ENCODE measurements at places on chromosomes 11 and 22.

DNA sequence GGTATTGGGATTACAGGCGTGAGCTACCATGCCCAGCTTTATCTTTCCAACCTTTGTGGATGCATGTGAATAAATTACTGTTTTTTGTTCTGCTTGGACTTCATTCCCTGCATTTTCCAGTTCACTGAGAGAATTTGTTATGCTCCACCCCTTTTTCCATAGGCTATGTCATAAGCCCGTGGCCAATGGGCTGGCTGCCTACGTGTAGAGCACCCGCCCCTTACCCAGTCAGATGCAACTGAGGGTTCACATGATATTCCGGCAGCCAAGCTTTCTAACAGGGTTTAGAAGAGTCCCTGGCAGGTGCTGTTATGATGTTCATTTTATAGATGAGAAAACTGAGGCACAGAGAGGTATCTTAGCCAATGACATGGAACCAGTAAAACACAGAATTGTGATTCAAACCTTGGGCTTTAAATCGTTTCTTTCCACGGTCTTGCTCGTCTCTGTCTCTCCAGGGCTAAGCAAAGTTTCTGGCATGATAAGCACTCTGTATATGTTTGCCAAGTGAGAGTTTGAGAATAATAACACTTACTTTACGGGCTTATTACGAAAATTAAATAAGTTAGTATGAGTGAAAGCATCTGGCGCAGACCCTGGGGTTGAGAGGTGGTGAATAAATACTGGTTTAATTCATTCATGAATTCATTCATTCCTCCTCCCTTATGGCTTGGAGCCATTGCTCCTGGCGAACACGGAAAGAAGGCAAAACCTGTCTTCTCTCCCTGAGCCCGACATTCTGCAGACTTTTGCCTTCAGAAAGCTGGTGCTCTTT is 42.4 kb upstream of the RASD2 start:
- no peak for DNase-seq

DNA sequence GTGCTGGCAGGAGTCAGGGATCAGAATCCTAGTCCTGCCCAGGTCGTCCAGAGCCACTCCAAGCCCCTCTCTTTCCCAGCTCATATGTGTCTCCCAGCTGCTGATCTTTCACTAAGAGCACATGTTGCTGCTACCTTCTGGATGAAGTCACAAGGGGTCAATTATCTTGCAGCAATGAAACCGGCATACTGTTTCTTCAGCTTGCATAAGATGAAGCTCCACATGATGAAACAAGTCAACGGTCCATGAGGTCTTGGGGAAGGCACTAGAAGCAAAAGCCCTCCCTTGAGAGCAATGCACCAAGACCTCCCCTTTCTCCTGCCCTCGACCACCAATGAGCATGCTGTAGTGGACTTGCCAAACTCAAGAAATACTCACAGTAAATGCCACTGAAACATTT is 148.9 kb downstream of the TENM4 start:
- DNase-seq: no peak

DNA sequence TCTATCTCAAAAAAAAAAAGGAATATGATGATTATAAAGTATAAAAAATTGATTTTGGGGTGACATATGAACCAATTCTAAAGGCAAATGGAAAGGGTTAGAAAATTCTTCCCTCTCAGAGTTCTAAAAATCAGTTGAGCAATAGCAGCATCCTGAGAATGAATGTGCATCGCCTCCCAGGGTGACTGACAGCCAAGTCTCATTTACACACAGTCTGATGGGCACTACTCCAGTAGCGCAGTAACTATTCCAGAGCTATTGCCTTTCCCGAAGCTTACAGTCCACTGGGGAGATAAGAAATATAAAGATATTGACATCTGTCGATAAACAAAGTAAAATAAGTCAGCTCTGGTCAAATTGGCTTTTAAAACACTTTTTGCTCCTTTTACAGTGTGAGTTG is 32.3 kb upstream of the SORL1 start:
- no peak for DNase-seq

DNA sequence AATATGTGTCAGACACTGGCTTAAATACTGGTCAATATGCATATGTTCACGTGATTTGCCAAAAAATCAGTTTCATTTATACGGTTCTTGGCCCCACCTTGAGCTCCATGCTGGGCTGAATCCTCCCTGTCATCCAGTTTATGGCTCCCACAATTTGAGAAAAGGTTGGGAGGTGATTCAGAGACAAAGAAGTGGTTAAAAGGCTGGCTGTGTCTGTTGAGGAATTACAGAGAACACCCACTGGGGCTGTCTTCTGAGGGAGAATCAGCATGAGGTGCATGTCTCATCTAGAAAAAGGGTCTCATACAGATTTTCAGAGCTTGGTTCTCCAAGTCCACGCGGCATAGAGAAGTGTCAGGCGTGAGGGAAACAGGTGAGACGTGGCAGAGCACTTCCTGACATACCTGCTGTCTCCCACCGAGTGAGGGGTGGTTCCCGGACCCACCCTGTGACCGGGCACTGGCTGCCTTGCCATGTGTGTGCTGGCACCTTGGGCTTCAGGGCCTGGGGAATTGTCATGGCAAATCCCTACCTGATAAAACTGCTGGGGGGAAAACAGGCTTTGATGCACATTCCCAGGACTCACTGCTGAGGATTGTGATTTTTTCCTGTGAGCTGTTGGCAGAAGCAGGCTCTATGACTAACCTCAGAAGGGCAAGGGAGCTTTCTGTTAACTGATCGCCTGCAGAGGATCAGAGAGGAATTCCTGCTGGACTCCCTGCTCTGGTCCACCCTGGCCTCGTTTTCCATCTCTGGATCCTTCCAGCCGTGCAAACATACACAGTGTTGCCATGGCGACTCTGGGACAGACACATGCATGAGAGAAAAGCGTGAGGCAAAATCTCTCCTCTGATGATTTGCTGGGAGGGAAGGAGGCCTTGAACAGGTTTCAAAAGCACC is 223.6 kb downstream of the ADAMTS15 start:
- peak; percentile 16 for DNase-seq

- DNase-seq: no peak
These were observed 12.8 kb upstream of the TPCN2 start for GRCh38 chr11:69035946-69036340.

GRCh38 chr22:19603767-19604166 is 79.6 kb upstream of the CLDN5 start:
- DNase-seq: no peak

DNA sequence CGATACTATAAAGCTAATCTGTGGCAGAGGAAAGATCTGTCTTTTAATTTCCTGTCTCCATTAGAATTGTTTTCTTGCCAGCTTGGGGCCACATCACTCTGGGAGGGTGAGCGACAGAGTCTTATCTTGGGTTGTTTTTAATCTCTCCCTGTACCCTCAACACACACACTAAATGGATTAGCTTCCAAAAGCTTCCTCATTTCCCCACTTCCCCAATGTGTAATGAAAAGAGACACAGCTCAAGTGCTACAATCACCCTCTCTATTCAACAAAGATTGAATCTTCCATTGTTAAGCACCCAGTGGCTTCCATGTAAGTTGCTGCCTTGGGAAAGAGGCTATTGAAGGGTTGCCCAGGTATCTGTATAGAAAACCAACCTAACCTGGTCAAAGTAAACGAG is 6.1 kb upstream of the ASCL3 start:
- DNase-seq: no peak

DNA sequence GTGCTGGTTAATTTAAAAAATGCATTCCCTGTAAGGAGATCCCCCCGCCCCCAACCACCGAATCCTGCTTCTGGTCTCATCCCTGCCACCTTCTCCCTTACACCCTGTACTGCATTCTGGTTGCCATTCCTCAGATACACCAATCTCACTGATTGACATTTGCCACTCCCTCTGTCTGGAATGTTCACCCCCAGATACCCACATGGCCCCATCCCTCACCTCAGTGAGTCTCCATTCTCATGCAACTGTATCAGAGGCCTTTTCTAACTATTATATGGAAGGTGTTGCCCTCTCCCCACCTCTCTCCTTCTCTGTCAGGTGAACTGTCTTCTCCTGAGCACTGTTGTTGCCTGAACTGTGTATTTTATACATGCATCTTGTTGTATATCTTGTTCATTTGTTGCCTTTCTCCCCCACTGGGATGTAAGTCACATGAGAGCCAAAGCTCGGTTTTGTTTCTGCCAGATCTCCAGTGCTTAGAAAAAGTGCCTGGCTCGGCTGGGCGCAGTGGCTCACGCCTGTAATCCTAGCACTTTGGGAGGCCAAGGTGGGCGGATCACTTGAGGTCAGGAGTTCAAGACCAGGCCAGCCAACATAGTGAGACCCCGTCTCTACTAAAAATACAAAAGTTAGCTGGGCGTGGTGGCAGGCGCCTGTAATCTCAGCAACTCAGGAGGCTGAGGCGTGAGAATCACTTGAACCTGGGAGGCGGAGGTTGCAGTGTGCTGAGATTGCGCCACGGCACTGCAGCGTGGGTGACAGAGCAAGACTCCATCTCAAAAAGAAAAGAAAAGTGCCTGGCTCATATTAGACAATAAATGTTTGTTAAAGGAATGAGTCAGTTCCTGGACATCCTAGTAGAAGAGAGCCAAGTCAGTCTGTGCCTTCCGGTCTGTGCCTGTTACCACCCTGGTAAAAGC is 61.0 kb downstream of the TNRC6B start:
- no peak for DNase-seq

GRCh38 chr11:120611581-120611980 is 100.0 kb downstream of the GRIK4 start:
- no peak for DNase-seq

- DNase-seq: no peak
These were observed 2.5 kb upstream of the CD81 start for GRCh38 chr11:2374456-2375201.

- no peak for DNase-seq
These were observed 17.0 kb downstream of the CD3E start for GRCh38 chr11:118321386-118322082.

DNA sequence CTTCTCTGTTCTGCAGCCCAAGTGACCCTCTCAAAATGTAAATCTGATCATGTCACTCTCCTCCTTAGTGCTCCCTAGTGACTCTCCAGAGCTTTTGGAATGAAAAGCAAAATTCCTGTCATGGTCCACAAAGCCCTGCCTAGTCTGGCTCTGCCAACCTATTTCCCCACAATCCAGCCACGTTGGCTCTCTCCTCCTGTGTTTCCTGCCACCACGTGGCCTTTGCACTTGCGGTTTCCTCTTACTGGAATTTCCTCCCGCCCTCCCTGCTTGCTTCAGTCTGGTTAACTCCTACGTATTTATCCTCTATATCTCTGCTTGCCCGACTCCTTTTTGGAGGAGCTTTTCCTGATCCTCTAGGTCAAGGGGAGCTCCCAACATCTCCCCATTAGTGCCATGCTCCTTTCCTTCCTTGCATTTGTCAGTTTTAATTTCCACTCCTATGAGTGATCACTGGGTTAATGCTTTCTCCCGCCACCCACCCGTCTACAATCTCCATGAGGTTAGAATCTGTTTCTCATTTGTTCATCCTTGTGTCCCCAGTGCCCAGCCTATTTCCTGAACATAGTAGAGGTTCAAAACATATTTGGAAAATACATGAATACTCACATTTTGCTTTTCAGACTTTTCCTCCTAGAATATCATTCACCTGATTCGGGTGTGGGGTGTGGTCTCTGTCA is 11.5 kb downstream of the NNMT start:
- DNase-seq: no peak

DNA sequence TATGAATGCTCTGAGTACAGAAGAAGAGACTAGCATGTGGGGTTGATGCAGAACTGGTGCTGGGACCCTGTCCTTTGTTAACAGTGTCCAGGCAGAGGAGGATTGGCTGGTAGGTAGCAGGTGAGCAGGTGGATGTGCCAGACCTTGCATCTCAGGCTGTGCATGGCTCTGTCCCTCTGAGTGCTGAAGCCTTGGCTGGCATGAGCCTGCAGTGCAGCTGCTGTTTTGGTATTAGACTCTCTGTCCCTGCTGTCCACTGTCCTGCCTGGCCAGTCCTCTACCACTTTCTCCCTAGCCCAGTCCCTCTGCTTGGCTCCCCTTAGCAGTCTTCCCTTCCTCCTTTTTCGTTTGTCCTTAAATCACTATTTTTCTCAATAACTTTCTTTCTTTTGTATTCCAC is 213.6 kb upstream of the ZBED5 start:
- DNase-seq: no peak

GRCh38 chr22:49723478-49724029 is 104.1 kb downstream of the BRD1 start:
- no peak for DNase-seq

DNA sequence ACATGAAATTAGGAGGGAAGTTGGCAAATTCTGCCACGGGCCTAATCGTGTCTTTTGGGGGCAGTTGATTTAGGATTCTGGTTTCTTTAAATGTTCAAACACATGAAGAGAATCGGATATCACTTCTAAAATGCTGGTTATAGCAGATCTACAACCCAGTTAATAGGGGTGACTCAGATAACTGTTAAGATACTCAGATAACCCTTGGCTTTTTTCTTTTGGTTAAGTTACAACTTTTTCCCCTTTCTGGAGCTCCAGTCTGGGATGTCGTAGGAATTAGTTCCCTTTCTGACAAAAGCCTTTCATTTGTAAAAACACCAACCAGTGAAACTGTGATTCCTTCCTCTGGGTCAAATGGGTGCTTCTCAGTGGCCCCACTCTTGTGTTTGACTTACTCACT is 976 bp downstream of the DEPDC7 start:
- DNase-seq: no peak

GRCh38 chr11:102705626-102706025 is at the start of gene MMP27:
Gene MMP27 (minus strand): TSS chr11:102705769. CDS start chr11:102705714, 55 bp downstream.
- DNase-seq: no peak

- DNase-seq: no peak
These were observed 14.2 kb downstream of the TXN2 start for GRCh38 chr22:36467042-36467810.

DNA sequence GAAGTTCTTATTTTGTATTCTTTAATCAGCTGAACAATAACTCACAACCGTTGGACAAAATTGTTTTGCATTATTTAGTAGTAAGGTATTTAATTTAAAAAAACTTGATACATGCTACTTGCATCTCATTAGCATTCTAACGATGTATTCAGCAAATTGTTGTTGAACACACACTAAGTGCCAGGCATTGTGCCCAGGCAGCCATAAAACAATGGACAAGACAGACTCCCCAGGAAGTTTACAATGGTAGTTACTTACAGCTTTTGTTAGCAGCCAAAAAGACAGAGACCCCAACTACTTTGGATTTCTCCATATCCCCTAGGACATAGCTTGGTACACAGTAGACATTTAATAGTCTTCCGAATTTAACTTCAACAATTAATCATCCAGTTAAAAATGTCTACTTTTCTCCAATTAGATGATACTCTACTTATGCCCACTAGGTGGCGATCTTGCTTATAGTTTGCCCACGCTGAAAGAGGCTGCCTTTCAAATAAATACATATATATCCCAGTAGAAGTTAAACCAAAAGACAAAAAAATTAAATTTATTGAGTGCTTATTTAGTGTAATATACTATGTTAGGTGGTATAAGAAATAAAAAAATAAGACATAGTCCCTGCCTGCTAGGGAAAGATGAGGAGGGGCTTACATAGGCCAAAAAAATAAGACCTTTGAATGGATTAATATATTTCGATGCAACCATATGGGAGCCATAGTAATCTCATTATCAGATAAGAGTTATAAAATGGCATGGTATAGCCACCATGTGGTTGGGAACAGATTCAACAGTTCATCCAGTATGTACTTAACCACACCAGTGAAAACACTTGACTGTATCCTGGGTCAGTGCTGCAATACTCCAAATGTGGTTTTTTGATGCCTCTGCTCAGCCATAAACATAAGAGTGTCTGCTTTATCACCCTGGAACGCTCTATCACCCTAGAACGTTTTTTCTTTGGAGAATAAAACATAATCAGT is 2.0 kb upstream of the FJX1 start:
- no peak for DNase-seq

Measured in neural crest cell (in vitro differentiated cells).